Calu3 (cell line): ENCODE measurements at places on chromosomes 1 and 21. TPM values are rescaled to one million over a fixed set of nuclear protein-coding genes. Genes with fewer than 3 reads are reported as not detected.
A peak's percentile ranks its signal among the peaks of the same experiment; 100 is the strongest.

- no peak for DNase-seq
Measured at GRCh38 chr1:14296795-14297194, 301.7 kb upstream of the KAZN start.

GRCh38 chr1:67135354-67135753, 584 bp upstream of the C1orf141 start:
- DNase-seq: no peak

GRCh38 chr1:145947551-145947950, 10.3 kb downstream of the LIX1L start:
- DNase-seq: no peak

DNA sequence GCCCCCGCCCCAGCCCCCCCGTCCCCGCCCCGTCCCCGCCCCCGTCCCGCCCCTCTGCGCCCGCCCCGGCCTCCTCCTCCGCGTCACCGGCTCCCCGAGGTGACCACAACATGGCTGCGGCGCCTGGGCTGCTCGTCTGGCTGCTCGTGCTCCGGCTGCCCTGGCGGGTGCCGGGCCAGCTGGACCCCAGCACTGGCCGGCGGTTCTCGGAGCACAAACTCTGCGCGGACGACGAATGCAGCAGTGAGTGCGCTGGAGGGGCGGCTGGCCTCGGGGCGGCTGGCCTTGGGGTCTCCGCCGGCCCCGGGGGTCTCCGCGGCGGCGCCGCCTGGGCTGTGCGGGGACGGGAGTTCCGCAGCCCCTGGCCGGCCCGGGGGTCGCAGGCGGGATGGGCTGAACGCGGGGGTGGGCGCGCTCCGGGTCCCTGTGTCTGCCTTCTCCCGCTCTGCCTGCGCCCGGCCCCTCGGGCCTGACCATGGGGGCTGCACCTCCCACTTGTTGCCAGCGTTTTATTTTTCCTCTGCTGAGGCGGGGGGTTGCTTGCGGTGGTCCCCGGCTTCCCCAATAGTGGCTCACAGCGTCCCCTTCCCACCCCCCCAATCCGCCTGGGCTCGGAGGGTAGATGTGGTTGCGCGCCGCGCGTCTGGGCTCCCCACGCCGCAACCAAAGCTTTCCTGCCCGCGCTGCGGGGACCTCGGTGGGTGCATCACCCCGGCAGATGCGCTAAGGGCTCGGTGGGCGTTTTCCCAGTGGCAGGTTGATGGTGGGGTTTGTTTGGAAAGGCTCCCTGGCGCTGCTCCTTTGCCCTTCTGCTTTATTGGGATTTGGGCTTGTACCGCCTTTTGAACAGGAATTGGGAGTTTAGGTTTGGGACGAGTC, at the start of gene MIA3:
TSS of gene MIA3 (plus strand) at position 97 of the 879 bp plus-strand sequence. CDS start at position 111, 14 bp downstream.
- DNase-seq: peak; percentile 82

DNA sequence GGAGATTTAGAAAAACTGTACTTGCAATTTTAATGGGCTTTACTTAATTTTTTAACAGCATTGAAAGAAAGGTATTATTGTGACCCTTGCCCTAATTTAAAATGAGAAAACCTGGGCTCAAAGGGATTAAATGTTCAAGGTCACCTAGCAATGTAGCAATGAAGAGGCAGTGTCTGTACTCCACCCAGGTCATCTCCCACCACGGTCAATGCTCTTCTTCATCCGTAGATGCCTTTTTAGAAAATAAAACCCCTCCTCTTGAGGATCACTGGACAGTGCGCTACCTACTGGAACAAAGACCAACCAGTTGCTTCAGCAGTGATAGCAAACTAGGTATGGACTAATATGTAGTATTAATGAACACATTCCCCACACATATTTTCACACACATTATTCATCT, 29.8 kb upstream of the HAO2 start:
- no peak for DNase-seq

- no peak for DNase-seq
Measured at GRCh38 chr1:53220962-53221286, 490 bp upstream of the CZIB start.

The CSDE1 gene
- 333 and 362 TPM in 2 replicates for total RNA-seq

The AUNIP gene
- 7.7 and 10.6 TPM in 2 replicates for total RNA-seq
